ENCODE measurements at places on chromosomes 11 and 22.

DNA sequence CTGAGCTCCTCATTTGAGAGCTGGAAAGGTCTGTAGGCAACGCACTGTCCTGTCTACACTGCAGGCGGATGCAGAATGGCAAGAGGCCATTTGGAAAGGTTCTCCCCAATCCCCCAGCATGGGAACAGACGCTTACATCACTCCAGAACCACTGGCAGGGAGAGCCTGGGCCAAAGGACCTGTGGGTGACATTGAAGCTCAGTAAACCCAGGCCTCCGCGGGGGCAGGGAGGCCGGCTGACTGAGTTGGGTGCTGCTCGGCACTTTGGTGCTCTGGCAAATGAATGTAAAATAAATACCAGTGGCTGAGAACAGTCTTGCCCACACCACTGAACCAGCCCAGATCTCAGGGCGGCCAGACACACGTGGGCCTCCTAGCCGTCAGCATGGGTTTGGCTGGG lies 22.4 kb downstream of the TOM1 start:
- DNase-seq = no peak

DNA sequence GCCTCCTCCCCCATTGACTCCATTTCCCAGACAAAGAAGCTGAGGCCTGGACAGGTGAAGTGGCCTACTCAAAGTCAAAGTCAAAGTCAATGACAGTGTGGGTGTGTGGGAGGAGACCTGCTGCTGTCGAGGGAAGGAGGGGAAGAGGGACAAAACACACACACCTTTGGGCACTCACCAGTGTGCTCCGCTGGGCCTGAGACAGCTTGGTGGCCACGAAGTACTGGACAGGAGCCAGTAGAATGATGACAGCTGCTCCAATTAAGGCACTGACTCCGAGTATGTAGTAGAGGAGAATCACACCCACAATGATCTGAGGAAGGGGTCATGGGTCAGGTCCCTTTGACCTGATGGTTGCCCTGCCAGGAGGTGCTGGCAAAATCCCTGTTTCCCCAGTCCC lies 33.6 kb downstream of the ABCC8 start:
- no peak for DNase-seq

GRCh38 chr11:97973352-97973857 lies 1047.3 kb upstream of the CNTN5 start:
- DNase-seq = no peak

- no peak for DNase-seq
Observed at GRCh38 chr11:76561245-76561644, 109.3 kb downstream of the LRRC32 start.

DNA sequence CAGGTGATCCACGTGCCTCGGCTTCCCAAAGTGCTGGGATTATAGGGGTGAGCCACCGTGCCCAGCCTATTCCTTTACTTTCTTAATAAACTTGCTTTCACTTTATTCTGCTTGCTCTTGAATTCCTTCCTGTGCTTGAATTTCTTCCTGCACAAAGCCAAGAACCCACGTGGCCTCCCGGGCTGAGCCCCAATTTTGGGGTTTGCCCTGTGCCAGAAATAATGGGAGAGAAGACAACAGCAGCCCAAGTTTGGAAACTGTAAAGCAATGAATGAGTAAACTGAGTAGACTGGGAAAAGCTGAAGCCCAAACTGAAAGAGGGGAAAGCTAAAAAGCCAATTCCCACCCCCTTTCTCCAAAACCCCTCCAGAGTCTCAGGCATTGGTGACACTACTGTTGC lies 136.4 kb downstream of the NECTIN1 start:
- no peak for DNase-seq

- no peak for DNase-seq
Observed at GRCh38 chr22:30249049-30250038, 2.8 kb upstream of the LIF start.

- DNase-seq = no peak
Observed at GRCh38 chr11:8732324-8732670, 49.7 kb downstream of the RPL27A start.

- no peak for DNase-seq
Observed at GRCh38 chr22:20644071-20644642, 129.8 kb upstream of the SERPIND1 start.

GRCh38 chr11:45258982-45259530 lies 27.1 kb downstream of the SYT13 start:
- no peak for DNase-seq

DNA sequence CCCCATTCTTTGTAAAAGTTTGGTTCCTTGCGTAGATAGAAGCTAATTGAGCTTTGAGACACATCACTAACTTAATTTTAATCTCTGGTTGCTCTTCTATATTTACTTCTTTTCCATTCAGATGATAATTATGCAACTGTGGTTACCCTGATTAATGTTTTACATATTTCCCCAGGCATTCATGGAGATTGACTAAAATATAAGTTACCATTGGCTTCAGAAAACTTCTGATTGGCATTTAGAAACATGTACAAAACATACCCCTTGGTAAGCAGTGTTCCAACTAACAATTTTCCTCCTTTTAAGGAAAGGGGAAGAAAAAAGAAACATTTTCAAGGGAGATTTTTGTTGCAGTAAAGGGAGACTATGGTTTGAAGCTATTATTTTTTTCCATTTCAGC lies 43.9 kb downstream of the FAT3 start:
- DNase-seq = no peak

DNA sequence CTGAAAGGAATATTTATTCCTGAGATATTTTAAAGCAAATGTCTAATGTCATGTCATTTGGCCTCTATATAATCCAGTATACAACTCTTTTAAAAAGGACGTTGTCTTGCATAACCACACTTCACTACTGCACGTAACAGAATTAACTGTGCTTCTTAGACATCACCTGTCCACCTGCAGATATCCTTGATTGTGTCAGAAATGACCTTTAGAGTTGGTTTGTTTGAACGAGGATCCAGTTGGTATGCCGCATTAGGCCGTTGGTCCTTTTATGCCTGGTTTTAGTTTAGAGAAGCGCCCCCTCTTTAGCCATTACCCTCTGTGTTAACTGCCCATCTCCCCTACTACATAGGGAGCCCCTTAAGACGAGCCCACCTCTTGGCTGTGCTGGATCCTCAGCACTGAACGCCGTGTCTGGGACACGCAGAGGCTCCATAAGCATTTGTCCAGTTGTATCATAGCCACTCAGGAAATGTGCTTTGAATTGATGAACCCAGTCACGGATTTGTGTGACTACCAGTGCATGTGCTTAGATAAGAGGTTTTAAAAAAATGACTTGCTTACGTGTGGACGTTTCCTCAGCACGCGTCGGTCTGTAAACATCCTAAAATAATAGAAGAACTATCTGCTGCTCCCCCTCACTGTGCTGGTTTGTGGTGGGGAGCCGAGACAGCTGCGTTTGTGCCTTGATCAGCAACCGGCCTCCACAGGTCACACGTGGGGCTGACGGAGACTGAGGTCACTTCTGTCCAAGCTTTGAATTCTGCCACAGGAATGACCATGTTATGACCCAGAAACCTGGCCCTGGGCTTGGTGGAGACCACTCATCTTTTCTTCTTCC lies 4.0 kb downstream of the MICAL2 start:
- no peak for DNase-seq

GRCh38 chr11:12862696-12863469 lies 146.2 kb upstream of the RASSF10 start:
- no peak for DNase-seq

DNA sequence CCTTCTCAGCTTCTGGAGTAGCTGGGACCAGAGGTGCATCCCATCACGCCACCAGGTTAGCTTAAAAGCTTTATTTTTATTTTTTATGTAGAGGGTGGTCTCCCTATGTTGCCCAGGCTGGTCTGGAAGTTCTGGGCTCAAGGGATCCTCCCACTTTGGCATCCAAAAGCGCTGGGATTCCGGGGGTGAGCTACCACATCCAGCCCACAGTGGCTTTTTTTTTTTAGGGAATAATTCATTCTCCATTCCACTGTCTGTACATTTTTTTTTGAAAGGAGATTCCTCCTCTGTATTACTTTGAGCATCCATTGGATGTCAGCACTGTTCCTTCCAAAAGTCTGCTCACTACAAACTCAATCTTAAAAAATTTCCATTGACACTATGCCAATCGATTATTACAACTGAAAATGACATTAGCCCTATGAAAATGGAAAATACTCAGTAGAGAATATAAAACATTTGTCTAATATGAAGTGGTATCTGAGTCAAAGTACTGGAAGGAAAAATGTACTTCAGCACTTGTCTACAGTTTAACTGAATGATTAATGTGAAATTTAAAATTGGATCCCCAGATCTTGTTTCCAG lies 1.3 kb upstream of the LPXN start:
- DNase-seq = no peak

GRCh38 chr11:16615480-16615879 lies 123.0 kb upstream of the C11orf58 start:
- no peak for DNase-seq

- DNase-seq = peak; percentile 71
Observed at GRCh38 chr22:49929211-49929979, 11.0 kb downstream of the CRELD2 start.

DNA sequence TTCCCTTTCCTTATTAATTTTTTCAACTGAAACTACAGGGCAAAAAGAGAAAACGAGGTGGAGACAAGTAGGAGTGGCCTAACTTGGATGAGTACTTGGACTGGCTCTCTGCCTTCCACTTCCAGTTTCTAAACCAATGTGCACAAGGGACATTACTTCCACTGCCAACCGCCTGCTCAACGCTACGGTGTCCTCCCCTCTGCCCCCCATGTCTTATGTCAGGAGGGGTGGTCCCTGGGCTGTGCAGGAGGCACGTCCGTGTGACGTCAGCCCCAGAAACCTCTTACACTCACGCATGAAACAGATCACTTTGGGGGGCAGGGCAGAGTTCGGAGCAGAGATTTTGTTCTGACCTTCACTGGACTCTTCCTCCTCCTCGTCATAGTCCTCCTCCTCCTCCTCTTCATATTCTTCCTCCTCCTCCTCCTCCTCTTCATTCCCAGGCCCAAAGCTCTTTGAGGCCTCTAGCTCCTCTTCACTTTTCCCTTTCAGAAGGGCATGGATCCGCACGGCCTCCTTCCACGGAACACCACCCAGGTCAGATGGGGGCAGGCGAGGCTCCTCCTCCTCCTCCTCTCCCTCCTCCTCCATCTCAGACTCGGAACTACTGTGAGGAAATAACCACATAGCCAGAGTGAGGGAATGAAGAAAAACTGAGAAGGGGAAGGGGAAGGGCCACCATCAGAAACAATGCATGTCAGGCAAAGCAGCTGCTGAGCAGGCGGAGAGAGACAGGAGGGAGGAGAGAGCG lies 57.4 kb upstream of the BID start:
- no peak for DNase-seq

DNA sequence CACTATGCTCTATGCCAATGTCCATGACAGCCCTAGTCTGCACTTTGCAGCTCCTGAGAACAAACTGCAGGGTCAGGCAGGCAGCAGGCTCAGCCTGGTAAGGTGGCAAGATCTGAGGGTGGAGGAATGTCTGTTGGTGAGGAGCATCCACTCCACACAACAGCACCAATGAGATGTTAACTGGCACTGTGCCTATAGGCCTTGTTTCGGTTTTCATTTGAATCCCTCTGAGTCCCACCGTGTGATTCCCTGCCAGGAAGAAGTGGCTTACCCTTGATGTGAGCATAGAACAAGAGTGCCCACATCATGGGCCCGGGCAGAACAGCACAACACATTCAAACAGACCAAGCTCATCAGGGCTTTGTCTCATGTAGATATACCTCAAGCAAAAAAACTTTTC lies 44.1 kb upstream of the CHRM4 start:
- DNase-seq = no peak

GRCh38 chr22:28521451-28521850 lies 158.2 kb downstream of the TTC28 start:
- no peak for DNase-seq

DNA sequence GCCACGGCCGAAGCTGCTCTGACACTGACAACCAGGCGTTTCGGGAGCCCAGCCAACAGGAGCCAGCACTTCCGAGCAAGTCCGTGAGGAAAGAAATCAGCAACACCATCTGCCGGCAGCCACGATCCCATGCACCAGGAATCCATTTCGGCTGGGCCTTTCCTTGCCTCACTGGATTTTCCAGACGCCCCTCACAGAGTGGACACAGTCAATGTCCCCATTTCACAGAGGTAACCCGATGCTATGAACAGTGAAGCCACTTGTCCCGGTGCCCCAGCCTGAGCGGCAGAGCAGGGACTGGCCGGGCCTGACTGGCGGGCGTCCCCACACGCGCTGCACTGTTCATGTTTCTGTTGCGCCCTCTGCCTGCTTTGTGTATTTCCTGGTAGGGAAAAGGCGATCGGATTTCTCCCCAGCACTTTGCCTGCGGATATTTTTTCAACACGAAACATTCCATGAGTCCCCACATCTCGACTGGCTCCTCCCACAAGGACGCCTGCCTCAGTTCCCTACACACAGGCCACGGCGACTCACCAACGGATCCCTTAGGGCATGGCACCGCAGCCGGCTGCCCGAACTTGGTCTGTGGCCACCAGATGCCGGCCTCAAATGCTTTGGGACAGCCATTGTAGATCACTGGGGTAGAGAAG lies 55.3 kb downstream of the TRMU start:
- no peak for DNase-seq

DNA sequence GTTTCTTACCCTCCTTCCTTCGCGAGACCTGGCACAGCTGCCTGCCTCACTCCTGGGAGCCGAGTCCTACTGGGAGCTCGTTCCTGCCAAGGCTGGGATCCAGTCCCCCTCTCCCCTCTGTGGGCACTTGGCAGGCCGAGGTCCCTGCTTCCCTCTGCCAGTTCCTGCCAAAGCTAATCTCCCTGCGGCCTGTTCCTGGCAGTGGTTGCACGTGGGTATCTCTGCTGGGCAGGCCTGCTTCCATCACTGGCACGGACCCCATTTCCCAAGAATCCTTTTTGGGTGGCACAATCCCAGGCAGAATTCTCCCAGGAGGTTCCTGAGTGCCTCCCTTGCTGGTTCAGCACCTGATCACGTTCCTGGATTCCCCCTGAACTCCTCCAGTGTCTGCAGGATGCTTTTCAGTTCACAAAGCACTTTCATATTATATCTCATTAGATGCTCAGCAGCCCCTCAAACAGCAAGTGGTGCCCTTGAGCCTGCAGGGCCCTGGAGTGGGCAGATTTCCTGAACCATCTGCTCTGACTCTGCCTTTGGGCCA lies 96.5 kb downstream of the RRM1 start:
- no peak for DNase-seq

DNA sequence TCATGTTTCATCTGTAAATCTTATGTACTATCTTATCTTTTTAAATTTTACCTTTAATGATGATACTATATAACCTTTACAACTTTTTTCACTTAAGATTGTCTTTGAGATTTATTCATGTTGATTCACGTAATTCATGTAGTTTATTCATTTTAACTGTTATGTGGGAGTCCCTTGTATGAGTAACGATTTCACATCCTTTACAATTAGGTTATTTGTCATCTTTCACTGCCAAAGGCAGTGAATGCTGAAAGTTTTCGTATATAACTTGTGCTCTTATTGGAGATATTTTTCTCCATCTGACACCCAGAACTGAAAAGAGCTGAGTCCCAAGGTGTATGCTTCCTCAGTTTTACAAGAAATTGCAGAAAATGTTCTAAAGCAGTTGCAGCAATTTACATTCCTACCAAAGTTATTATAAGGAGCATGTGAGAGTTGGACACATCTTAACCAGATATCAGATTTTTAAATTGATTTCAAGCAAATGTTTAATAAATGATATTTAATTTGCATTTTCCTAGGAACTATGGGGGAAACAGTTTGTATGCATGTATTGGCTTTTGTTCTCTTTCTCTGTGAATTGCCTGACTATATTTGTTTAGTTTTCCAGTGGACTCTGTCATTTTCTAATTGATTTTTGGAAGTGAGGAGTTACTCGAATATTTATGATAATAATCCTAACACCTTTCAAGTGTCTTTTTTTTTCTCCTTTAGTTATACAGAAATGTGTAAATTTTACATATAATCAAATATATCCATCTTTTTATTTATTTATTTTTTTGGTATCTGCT lies 6.4 kb downstream of the ARL14EP start:
- no peak for DNase-seq

GRCh38 chr22:19763458-19764298 lies 3.1 kb downstream of the TBX1 start:
- DNase-seq = no peak

Data from stimulated activated CD4-positive, alpha-beta T cell treated with anti-CD3 and anti-CD28 coated beads, Interleukin-4, amount 100 ng/mL, for 4 hours (primary cell).